ENCODE measurements at places on chromosomes 2 and 18.
A peak's percentile ranks its signal among the peaks of the same experiment; 100 is the strongest.

DNA sequence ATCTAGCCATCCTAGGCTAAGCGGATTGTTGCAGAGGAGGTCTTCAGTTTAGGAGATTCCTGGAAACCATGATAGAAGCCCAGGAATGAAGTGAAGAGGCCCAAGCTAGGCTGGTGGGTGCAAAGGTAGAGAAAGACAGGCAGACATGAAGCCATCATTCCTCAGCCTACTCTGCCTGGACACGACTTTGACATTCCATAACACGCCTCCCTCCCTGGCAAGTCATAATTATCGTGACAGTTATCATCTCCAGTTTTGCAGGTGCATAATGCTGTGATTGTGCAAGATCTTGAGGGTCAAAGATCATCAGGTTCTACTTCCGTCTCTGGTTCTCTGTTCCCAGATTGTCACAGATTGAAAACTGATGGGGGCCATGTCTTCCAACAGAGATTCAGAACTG is 15.2 kb upstream of the FZD5 start:
- DNase-seq = no peak

- DNase-seq = no peak
Measured at GRCh38 chr18:38571651-38572050, 1006.1 kb upstream of the CELF4 start.

GRCh38 chr18:75635096-75635495 is 207.6 kb upstream of the SMIM21 start:
- no peak for DNase-seq

DNA sequence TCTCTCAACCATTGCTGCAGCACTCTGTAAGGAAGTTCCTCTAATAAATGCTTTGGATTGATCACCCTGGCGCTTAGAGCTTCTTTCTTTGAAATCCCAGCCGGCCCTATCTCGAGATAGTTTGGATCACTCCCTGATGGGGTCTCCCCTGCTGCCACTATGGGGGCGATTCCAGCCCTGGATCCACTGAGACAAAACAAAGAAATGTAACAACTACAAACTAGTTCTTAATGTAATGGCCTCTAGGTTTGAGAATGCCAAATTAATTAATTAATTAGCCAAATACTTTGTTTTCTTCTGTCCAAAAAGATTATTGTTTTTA is 15.2 kb downstream of the SRSF7 start:
- DNase-seq = no peak

DNA sequence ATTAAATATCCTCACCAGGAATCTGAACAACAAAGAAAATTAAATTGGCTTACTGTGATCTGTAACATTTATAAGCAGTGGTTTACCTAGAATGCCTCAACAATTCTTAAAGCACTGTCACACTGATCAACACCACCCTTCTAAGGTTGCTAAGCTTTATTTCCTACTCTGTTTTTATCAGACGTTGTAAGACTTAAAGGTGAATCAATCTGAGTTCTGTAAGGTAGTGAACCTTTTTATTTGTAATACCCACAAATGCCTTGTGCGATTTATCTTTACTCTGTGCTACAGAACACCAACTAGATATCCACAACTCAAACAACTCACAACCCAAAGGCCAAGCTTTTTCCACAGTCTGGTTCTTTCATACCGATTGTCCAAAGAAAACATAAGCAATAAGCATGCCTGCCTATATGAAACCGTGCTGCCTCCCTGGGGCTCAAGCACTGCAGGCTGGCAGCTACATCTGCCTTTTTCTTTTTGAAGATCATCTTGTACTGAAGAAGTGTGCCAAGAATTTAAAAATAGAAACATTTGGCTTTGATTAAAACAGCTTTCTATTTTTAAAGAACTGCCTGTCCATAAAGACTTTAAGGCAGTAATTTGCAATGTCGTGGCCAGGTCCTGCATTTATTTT is 490.7 kb downstream of the NUP35 start:
- DNase-seq = no peak

DNA sequence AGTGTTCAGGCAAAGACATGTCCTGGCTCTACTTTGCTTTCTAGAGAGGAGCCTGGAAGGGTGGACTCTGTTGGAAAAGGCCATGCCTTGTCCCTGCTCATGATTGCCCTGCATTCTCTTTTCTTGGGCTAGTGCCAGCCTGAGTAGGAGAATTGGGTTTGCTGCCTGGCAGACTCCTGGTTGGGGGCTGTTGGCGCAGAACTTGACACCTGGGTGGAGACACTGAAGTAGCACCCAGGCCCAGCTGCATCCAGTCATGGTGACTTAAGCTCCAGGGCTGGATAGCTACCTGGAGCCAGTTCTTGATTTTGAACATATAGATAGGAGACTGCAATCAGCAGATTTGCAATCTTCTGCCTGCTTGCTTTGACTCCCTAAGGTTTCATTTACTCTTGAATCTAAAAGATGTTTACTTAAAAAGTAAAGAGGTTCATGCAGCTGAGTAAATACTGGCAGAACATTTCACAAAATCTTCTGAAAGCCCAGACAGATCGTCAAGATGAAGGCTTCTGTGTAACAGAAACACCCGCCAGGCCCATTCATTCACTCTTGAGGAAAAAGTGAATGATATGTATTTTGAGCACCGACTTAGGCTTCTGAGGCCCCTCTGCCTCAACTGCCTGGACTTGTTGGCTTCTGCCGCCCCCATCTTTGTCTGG is 38.0 kb upstream of the YWHAQ start:
- no peak for DNase-seq

GRCh38 chr2:235468978-235469655 is 24.7 kb upstream of the AGAP1 start:
- peak; percentile 80 for DNase-seq

DNA sequence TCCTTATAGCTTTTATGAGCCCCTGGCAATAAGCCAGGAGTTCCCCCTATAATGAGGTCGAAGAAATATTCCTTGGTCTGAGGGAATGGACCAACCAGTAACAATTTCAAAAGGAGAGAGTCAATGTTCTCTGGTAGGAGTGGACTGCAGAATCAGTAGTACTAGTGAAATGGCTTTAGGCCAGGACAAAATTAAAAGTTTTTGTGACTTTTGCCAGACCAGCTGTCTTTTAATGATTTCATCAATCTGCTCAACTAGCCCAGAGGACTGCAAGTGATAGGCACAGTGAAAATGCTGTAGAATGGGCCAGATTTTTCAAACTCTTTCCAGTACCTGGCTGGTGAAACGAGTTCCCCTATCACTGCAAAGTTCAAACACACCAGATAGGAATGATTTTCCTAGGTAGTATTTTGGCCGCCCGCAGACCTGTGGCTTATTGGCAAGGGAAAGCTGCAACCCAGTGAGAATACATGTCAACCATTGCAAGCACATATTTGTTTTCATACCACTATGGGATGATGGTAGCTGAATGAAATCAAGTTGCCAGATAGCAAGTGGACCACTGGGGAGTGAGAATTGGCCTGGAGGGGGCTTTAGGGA is 45.5 kb downstream of the CERS6 start:
- DNase-seq = no peak

DNA sequence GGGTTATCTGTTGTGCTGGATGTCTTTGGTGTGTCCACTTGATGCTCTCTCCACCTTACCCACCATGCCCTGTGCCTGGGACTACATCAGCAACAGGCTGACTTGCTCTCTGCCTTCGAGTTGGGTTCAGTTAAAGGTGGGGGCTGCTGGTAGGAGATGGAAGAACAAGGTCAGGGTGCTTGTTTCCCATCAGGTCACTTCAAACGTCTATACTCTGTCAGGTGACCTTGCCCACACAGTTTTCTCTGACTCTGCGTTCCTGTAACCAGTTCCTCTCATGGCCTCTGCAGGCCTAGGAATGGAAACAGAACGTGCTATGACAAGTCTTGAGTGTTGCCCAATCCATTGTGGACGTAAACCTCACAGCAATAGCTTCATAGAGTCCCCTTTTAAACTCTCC is 38.4 kb upstream of the PAPOLG start:
- no peak for DNase-seq

DNA sequence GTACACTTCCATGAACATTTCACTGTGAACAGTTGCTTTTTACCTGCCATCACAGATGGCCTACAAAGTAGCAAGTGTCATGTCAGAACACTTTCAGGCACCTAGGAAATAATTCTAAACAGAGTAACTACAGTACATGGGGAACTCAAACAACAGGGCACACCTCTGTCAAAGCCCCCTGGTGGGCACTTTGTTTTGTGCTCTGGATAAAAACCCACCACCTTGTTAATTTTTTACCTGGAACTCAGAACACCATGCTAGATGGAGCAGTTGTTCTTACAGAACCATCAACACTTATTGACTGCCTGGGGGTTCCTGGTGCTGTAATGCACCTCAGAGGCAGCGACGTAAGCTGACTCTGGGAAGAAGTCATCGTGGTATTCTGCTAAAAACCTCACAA is 2.3 kb downstream of the MSL3B start:
- DNase-seq = no peak

DNA sequence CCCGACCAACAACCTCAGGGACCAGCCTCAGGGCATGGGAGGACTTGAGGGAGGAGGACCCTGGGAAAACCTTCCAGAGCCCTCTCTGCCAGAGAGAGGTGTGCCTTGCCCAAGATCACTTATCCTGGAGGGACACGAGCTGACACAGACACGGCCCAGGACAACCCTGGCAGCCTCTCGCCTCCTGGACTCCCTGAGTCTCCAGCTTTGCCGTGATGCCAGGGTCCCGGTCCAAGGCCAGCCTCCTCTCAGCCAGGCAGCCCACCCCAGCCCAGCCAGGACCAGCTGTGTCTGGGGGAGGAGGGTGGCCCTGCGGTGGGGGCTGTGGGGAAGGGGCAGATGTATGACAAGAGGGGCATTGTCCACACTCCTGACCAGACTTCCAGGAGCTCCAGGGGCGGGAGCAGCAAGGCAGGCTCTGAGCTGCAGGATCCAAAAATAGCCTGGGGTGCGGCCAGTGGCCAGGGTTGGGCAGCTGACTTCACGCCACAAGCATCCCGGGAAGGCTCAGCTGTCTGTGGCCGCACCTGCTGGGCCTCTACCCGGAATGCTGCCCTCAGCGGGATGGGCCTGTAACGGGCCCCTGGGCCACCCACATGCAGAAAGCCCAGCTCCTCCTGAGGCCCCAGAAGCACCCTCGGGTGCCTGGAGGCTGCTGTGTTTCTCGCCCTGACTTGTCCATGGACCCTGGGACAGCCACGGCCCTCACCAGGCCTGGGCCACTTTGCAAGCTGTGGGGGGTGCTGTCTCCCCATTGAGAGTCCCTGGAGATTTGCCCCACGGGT is 65.5 kb upstream of the GPC1 start:
- DNase-seq = peak; percentile 97

DNA sequence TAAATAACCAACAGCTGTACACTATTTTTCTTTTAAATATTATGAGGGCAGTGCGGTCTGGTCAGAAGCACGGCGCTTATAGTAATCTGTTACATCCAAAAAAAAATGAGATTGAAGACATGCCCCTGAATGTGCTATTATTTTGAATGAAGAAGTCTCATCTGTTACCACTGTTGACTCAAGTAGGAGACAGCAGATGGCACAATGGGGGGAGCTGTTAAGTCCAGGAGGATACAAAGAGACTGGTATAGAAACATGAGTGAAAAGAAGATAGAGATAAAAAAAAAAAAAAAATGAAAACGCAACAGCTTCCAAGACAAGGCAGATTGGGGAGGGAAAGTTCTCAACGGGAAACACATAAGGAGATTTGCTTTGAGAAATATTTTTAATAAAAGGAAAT is 425.5 kb upstream of the PKDCC start:
- DNase-seq = no peak

GRCh38 chr18:5376986-5377385 is 81.5 kb upstream of the ZBTB14 start:
- DNase-seq = no peak

DNA sequence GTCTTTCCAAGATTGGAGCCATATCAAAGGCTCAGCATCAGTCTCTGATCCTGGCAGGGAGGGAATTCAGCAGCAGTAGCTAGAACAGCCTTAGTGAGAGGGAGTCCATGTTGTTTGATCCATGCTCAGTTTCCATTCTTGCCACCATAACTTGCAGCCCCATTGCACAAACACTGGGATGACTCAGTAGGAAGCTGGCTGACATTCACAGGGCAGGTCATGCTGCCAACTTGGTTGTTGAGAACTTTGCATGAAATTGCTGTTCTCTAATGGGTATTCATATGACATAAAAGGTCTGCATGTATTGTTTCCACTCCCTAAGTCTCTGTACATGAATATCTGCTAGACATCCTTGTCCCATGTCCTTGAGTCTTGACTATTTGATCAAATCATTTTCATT is 29.9 kb upstream of the STAT4 start:
- DNase-seq = no peak

- DNase-seq = peak; percentile 51
Measured at GRCh38 chr18:79496978-79497637, 101.4 kb downstream of the NFATC1 start.

DNA sequence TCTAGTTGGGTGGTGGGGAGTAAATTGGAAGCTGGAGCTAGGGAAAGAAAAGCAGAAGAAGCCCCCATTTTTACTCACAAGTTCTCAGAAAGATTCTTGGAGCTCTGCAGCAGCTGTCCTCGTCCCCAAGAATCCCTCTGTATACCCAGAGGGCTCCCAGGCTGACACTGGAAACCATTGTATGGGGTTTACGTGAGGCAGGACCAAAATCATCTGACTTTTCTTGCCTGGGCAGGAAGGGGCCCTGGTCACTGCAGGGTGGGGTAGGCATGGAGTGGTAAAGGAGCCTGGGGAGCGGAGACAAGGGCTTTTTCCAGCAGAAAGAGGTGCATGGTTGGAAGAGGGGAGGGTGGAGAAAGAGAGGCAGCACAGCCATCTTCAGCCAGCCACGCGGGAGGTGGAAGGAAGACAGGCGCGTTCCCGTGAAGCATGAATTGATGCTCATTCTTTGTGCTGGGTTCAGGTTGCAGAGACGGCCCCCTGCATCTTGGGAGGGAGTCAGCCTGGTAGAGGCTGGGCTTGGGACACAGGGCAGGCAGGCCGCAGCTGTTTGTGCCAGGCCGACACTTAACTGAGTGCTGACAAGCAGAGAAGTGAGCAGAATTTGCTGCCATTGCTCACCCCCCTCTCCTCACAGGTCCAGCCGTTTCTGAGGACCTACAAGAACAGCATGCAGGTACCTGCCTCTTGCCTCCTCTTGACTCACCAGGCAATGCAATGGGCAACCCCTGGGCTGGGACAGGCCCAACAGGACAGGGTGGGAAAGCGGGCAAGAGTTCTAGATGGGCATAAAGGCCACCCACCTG is 94.8 kb downstream of the PLB1 start:
- no peak for DNase-seq

GRCh38 chr18:384897-385296 is 115.6 kb downstream of the COLEC12 start:
- DNase-seq = no peak

DNA sequence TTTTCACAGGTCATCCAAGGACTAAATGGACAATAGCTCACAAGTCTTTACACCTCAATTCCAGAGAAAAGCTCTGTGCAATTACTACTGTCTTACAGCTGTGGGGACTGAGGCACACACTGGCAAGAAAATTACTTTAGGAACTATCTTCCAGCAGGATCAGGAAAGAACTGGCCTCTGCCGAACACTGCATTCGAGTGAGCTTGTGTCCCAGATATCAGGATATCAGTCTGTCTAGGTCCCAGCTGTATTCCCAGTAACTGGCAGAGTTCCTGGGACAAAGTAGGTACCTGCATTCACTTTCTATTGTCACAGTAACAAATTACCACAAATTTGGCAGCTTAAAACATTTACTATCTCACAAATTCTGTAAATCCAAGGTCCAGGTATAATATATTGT is 183.7 kb downstream of the IRS1 start:
- no peak for DNase-seq

GRCh38 chr2:216535454-216535995 is 36.9 kb downstream of the RPL37A start:
- peak; percentile 87 for DNase-seq
